ENCODE measurements at places on chromosomes 2 and 18. TPM values are rescaled to one million over a fixed set of nuclear protein-coding genes. Genes with fewer than 3 reads are reported as not detected.
A peak's percentile ranks its signal among the peaks of the same experiment; 100 is the strongest.

Gene PPP4R1
- 107 TPM for total RNA-seq

Gene ATOH8
- 129 TPM for total RNA-seq

Gene KIF3C
- total RNA-seq: 9.0 TPM

Gene AMER3
- total RNA-seq: not detected

Gene CYP20A1
- total RNA-seq: 24.8 TPM

Gene MBP
- total RNA-seq: 1.0 TPM

Gene SERPINB3
- total RNA-seq: not detected

Gene FTCDNL1
- 0.75 TPM for total RNA-seq

Gene EFR3B
- total RNA-seq: 0.34 TPM

Gene RBFA
- total RNA-seq: 59.8 TPM

Gene UGT1A10
- total RNA-seq: not detected

Gene IL18RAP
- not detected for total RNA-seq

Gene CCL20
- 2.3 TPM for total RNA-seq

DNA sequence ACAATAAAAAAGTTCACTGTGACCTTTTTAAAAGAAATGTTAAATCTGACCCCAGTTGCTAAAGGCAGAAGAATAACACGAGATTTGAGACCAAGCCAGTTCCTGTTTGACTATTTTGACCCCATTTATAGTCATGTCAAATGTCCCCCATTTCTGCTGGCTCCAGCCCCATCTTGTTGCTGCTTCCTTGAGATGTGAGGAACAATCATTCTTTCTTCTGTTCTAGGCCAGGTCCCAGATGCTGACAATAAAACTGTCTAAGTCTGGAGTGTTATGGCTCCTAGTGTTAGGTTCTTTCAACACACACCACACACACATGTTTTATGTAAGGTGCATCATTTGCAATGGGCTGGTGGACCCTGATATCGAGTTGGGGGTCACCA lies 92.0 kb upstream of the CYP1B1 start:
- no peak for DNase-seq

DNA sequence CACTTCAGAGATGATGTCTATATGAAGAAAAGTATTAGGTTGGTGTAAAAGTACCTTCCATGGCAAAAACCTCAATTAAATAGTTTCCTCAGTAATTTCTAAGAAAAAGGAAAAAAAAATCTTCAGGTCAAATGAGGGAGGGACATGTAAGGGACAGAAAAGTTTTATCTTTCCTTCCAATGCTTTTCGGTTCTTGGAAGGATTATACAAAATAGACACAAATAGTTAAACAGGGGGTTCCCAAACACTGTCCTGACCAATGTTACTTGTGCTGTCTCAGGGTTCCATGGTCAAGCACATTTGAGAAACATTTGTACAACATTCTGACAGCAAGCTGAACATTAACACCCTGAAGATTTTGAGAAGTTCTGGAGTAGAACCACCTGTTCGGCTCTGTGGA lies 22.0 kb downstream of the ERMN start:
- DNase-seq: no peak

GRCh38 chr2:150292807-150293206 lies 194.7 kb downstream of the RND3 start:
- DNase-seq: no peak

DNA sequence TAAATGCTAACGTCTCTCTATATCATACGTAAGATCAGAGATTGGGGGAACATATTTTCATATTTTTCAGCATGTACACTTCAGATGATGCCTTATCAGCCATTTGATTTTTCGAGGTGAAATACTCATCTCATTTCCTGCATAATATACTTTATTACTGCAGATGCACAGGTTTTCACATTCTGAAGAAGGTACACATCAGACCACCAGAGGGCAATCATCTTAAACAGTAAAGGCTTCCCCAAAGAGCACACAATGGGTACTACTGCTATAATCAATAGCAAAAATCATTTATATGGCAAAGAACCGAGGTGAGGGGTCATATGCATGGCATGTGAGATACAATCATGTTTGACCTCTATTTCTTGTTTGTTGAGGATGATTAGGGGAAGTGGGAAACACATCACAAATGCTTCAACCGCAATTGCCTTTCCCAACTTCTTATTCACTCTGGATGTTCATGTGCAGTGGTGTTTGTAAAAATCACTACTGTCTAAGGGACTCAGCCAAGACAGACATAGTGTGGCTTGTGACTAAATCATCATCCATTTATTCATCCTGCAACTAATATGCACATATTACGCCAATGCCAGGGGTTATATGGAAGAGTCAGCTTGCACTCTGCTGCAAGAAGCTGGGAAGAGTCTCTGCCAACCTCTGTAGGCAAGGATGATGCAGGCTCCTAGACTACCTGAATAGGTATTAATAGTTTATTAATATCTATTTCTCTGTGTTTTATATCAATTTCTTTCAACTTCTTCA lies 118.7 kb downstream of the EPB41L3 start:
- DNase-seq: peak; percentile 0

DNA sequence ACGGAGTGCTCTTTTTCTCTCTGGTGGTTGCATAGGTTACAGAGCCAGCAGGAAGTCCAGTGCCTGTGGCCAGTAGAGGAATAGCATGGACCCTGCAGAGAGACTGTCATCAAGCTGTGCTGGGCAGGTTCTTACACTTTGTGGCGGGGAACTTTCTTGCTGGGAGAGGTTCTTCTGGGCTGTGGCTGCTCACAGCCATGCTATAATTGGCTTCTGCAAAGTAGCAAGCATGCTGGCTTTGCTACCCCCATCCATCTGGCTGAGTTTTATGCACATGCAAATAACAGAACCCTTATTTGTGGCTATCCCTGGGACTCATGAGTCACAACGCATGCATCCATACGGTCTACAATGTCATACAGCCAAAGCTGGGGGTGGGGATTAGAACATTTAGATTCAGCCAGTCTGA lies 68.9 kb downstream of the PLCL1 start:
- peak; percentile 37 for DNase-seq

GRCh38 chr2:96157649-96158553 lies 12.7 kb upstream of the DUSP2 start:
- no peak for DNase-seq

- no peak for DNase-seq
These were observed 22.8 kb downstream of the ICA1L start for GRCh38 chr2:202848813-202849212.

GRCh38 chr2:1794821-1795220 lies 50.5 kb upstream of the PXDN start:
- no peak for DNase-seq

DNA sequence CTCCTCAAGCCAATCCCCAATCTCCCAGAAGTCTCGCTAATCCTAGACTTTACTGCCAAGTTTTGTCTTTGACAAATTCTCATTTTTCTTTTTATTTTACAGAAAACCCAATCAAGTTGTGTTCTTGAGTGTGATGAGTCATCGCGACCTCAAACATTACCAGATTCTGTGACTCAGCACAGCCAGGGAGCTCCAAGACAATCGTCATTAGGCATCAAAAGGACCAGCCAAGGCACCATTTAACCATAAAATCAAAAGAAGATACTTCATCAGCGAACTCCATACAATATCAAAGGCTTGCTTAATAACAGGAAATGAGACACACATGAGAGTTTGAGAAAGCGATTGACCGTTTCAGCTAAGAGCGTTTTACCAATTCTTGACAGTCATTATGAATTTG lies 146.2 kb upstream of the AGAP1 start:
- DNase-seq: peak; percentile 82

DNA sequence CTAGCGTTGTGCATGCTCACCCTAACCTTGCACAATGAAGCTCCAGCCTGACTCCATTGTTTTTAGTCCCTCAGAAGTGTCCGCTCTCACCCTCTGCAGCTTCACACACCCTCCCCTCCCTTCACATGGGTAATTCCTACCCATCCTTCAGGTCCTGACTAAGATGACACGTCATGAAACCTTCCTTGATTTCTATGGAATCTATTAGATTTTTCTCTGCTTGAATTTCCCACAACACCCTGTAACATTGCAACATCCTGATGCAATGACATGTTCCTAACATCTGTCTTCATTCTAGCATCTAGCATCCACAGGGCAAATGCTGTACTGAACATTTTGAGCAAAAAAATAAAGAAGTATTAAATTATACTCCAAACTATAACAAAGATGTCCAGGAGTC lies 77.0 kb upstream of the PID1 start:
- DNase-seq: peak; percentile 23

DNA sequence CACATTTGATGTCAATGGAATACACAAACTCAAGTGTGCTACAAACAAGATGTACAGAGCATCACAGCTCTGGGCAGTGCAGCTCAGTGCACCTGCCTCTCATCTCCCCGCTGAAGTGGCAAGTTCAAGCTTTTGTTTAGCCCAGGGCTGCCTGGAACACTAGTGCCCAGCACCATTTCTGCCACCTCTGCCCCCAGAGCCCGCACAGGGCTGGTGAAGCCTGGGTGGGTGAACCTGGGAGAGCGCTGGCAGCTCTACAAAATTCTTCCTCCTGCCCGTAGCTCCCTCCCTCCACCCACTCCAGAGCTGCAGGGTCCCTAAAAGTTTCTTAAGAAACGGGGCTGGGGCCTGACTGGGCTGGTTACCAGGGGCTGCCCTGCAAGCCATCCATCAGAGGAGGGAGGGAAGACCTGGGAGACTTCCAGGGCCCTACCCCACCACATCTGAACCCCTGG lies 1.5 kb downstream of the HES6 start:
- no peak for DNase-seq

DNA sequence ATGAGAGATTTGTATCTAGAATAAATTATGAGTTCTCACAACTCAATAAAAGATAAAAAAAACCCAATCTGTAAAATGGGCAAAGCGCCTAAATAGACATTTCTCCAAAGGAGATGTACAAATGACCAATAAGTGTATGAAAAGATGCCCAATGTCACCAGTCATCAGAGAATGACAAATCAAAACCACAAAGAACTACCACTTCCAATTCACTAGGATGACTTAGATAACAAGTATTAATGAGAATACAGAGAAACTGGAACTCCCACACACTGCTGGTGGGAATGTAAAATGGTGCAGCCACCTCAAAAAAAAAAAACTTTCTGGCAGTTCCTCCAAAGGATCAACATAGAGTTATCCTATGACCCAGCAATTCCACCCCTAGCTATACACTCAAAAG lies 17.4 kb upstream of the COL6A3 start:
- peak; percentile 91 for DNase-seq

DNA sequence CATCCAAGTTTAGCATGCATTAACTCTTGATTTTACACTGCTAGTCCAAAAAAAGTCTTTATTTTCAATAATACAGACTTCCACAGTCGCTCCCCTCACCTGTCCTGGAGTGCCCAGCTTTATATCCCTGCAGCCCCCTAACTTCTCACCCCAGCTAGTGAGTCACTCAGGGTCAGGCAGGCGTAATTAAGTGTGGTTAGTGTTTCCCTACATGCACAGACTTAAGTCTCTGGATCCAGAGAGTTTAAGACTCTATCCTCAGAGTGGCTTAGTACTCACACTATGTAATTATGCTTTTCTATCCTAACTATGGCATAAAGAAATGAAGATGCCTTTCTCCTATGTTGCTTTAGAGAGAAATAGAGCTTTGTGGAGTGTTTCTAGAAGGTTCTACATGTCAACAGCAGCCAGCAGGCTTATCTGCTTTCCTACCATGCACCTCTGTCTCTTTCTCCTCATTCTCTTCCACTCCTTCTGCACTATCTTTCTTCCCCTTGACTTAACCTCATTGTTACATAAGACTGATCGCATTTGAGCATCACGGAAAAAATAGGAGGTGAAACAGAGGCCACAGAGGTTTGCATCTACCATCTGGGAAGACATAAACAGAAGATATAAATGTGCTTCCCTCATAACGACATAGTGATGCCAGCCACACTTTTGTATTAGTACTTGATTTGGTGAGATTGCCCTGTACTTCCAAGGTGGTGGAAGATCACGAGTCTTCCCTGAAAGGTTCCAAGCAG lies 34.4 kb upstream of the PMAIP1 start:
- DNase-seq: no peak

GRCh38 chr2:84838434-84839145 lies 42.3 kb downstream of the TRABD2A start:
- DNase-seq: peak; percentile 48

DNA sequence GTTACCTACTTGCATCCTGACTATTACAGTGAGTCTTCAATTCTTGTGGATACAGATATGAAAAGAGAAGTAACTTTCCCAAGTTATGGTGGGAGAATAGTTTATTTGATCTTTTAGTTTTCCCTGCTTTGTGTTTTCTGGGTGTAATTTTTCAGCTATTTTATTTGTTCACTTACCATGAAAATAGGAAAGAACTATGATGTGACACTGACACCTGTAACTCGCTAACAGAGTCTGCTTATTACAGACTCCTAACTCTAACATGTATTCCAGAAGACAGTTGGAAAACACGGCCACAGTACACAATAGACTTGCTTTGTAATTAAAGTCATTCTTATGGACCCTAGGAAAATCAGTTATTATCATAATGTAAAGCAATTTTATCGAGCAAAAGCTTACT lies 323.2 kb downstream of the LRRTM1 start:
- no peak for DNase-seq

DNA sequence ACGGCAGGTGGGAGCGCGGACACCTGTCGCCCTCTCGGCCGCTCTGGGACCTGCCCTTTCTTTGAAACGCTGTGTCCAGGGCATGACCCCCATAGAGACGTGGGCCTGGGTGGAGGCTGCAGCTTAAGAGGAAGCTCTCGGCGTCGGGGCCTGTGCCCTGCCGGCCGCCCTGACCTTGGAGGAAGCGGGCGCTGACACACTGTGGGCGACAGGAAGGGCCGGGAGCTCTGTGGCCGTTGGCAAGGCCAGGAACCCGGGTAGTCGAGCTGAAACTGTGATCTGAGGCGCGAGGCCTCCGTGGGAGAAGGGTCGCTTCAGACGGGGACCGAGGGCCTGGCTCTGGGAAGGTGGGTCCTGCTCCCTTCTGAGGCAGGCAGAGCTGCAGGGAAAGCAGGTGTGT lies 28.2 kb downstream of the KCNG2 start:
- DNase-seq: no peak

All from LHCN-M2 (cell line).